Stimulated activated CD4-positive, alpha-beta T cell treated with anti-CD3 and anti-CD28 coated beads, Interleukin-15, amount 100 ng/mL, for 1 hour (primary cell): ENCODE measurements at places on chromosomes 3 and 15.

GRCh38 chr15:57286446-57287122 lies 89.7 kb upstream of the CGNL1 start:
- no peak for DNase-seq

GRCh38 chr15:65008983-65009382 lies 19.3 kb upstream of the SPG21 start:
- no peak for DNase-seq

- DNase-seq: no peak
These were observed 66.8 kb downstream of the CMSS1 start for GRCh38 chr3:99884484-99884883.

- DNase-seq: no peak
These were observed 33.8 kb upstream of the GYG1 start for GRCh38 chr3:148957586-148957985.

- no peak for DNase-seq
These were observed 128.0 kb downstream of the DNAJB8 start for GRCh38 chr3:128338536-128339330.

DNA sequence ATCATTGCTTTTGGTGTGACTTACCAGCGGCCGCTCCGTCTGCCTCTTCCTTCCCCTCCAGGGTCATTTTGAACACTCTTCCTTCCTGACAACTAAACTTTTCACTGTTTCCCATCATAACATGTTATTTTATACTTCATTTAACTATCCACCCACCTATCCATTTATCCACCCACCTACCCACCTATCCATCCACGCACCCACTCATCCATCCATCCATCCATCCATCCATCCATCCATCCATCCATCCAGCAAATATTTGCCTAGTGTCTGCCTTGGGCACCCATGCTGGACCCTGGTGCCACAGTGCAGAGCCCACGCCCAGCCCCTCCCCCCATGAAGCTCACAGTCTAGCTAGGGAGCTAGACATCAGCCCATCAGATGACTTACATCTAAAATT lies 254.9 kb downstream of the TLE3 start:
- DNase-seq: no peak

DNA sequence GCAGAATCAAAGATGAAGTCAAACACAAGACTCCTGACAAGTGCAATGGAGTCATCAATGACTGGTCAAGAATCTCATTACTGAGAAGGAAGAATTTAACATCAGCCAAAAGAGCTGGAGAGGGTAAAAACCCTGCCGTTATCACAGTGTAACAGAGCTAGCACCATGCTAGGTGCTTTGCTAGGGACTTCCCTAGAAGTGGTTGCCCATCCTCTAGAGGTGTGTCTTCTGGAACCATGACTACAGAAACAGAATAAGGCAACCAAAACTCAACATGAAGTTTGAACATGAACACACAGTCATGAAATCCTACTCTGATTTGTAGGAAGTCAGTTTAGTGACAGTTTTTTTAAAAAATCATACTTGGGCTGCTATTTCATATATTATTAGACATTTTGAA lies 9.5 kb downstream of the ACAD11 start:
- DNase-seq: no peak

- DNase-seq: no peak
These were observed 100.8 kb upstream of the ALDH1A3 start for GRCh38 chr15:100778831-100779288.

DNA sequence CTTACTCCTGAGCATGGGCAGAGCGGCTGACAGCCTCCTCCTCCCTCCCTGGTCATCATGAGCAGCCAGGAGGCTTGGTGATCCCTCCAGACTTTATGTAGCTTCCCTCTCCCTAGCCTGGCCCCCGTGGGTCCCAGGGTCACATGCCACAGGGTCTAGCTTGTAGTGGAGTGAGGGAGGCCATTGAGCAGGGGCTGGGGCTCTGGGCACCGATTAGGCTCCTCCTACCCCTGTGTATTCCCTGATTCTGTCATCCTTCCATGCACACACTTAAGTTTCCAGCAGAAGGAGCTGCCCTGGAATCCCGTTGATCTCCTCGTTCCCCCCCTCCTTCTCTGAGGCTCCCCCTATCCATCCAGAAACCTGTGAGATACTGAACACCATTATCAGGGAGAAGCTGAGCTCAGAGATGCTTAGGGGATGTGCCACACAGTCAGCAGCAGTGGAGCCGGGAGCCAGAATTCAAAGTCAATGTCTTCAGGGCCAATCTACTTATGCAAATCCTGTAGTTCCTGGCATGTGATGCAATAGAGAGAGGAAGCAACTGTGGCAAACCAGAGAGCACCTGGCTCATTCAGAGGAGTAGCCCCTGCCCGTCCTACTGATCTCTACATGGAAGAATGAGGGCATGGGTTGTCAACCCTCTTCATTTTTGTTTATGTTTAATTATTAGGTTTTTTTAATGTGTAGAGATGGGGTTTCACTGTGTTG lies 17.2 kb downstream of the CCDC33 start:
- no peak for DNase-seq

DNA sequence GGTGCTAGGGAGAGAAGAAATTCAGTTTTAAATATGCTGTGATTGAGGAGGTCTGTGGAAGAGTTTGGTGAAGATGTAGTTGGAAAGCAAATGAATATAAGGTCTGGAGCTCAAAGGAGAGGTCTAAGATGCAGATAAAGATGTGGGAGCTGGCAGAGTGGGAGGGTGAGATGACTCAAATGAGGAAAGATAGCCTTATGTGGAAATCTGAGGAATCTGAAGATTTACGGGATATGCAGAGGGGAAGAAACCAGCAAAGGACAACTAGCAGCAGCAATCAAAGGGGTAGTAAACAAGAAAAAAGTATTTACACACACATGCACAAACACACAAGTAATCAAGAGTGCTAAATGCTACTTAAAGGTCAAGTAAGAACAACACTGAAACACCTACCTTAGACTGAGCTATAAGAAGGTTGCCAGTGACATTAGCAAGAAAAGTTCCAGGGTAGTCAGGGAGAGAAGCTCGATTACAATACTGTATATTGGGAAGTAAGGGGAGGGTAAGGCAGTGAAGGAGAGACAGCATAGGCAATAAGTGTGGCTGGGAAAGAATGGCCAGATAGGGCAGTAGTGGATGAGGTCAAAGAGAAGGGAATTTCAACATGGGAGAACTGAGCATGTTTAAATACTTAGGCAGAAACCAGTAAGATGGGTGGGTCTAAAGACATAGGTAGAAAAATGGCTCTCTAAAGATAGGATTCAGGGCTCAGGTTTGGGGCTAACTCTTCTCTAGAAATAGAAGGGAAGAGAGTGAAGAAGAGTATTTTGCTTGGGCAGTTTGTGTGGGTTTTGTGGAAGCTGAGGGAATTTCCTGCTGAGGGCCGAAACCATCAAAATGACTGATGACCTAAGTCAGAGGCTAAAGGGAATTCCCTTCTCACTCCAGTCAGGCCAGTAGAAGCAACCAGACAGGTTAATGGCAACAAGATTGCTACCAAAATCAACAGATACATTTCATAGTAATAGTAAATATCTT lies 8.9 kb downstream of the CMTM6 start:
- DNase-seq: no peak

DNA sequence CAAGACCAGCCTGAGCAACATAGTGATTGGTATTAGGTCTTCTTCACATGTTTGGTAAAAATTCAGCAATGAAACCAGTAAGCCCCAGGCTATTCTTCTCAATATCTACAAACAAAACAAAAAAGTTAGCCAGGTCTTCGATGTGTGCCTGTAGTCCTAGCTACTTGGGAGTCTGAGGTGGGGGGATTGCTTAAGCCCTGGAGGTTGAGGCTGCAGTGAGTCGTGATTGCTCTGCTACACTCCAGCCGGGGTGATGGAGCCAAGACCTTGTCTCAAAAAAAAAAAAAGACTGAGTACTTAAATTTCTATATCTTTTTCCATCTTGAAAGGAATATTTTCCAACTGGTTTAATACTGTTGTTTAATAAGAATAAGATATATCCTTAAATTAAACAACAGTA lies 106.8 kb downstream of the MBNL1 start:
- no peak for DNase-seq

DNA sequence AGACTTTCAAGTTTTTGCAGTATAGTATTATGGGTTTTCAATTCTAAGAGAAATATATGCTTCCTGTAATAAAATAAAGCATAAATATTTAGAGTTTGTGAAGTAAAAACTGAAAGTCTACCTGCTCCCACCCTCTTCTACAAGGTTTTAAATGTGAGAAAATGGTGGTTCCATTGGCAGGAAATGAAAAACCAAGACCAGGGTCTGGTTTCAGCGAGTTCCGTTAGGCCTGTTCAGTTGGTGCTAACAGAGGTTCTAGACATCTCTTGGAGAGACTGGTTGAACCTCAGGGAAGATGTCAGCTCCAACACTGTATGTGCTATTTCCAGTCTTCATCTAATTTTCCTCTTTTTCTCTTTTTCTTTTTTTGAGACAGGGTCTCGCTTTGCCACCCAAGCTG lies 11.8 kb upstream of the MYO1E start:
- DNase-seq: no peak

DNA sequence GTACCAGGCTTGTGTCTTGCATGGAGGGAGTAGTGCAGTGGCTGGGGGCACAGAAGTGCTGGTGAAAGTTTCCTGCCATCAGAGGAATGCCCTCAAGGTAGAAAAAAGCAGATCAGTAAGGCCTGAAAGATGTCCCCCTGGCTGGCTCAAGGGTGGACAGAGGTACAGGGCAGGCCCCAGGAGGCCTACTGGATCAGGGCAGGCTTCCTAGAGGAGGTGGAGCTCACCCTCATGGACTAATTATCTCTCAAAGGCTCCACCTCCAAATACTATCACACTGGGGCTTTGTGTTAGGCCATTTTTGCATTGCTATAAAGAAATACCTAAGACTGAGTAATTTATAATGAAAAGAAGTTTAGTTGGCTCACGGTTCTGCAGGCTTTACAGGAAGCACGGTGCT lies 7.8 kb downstream of the SPSB4 start:
- DNase-seq: no peak

DNA sequence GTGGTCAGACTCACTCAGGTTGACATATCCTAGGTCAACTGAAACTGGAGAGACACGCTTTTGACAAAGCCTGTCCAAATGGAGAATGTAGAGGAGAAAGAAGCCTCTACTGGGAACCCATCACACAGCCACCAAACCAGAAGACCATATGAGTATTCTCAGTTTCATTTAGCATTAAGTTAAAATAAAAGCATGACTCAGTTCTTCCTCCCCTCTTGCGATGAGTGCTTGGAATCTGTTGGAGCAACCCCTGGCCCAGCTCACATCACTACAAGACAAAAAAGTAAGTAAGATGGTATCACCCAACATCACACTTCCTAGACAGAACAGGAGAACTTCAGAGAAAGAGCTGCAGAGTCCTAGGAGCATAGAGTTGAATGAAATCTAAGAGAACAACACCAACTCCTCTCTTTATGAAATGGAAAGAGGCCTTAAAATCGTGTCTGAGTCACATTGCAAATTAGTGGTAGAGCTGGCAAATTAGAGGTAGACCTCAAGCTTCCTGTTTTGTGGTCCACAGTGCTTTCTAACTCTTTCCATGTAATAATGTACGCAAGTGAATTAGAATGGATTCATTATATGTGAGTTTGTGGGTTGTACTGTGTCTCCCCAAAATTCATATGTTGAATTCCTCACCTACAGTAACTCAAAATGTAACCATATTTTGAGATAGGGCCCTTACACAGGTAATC lies 51.2 kb downstream of the FGF12 start:
- no peak for DNase-seq

DNA sequence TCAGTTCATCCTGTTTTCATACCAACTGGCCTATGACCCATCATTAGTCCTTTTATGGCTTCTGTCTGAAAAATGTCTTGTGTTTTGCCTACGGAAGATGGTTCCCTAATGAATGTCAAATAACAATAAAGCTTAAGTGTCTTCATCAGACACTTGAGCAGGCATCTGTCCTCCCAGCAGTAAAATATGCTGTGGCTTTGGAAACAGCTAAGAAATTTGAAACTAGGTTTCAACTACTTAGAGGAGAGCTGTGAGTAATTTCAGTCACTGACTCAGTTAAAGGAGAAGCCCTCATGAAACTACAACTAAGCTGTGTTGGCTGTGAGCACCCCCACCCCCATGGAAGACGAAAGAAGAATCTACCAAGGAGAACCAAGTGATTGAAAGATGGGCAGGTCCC lies 409.4 kb upstream of the PPP2R3A start:
- no peak for DNase-seq

DNA sequence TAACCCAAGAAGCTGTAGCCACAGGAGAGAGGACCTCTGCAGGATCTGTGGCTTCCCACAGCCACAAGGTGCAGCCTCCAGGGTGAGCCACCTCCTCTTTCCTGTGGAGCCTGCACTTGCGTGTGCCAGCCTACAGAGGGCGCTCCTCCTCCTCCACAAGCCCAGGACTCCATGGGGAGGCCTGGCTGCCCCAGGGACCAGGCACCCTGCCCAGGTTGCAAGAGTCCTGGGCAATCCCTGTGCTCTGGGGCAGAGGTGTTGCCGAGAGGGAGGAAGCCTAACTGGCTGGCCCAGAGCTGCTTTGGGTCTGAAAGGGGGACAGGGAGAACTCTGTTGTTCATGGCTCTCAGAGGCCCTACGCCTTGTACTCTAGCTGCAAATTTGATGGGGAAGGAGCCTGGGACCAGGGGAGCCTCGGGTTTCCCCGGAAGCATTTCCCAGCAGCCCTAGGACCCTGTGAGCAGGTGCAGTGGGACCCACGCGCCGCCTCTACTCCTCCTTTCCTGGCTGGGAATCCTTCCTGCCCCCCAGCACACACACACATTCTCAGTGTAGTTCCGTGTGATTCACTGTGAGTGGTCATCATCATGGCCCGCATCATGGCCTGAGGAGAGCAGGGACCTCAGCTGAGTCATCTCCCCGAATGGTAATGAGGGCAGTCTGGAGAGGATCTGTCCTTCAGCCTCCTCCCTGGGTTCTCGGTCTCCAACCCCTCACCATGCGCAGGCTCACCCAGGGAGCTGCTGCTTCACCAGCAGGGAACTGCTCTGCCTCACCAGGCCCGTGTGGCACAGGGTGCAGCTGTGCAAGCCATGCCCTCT lies 24.3 kb downstream of the TBC1D21 start:
- peak; percentile 10 for DNase-seq

DNA sequence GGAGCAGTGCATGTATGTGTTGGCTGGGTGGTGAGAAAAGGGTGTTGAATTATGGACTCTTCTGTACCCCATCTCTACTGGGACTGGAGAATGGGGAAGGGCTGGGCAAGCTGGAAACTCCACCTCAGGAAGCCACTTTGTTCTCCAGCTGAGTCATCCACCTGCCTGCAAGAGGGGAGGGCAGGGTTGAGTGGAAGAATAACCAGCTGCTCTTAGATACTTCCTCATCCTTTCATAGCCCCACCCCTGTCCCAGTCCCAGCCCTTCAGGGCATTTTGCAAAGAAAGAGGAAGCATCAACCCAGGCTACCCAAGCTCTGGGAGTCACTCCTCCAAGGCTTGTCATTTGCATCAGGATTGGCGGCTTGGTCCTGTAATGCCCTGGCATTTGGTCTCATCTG lies 33.1 kb downstream of the RAB11A start:
- DNase-seq: no peak

- peak; percentile 51 for DNase-seq
These were observed 407.2 kb upstream of the TGFBR2 start for GRCh38 chr3:30199096-30199759.
